ENCODE measurements at places on chromosomes 3 and 15.

GRCh38 chr15:93459396-93459795, 370.4 kb upstream of the RGMA start:
- no peak for DNase-seq

DNA sequence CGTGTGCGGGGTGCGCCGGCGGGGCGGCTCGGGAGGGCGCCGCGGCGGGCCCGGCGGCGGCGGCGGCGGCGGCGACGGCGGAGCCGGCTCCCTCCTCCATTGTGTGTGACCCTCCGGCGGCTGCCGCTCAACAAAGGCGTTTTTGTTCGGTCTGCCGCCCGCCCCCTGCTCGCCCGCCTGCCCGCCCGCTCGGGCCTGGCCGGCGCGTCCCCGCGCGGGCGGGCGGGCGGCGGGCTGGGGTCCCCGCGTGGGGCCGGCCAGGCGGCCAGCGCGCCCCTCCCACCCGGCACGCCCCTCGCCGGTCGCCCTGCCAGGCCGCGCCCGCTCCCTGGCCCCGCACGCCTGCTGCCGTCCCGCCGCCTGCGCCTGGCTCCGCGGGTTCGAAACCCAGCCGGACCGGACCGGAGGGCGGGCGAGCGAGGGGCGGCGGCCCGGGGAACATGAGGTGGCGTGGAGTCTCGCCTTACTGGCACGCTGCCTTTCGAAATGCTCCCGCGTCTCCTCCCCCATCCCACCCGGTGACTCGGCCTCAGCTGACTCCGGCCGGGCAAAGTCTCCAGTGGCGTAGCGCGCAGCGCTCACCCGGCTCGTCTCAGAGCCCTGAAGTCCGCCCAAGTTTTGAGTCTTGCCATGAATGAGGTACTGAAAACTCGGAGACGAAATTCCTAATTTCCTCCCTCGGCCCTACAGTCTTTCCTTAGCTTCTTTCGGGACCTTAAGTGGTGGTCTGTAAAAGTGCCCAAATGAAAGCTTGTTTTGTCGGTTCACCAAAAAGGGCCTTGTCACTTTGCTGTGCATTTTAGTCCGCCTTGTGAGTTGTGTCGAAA, 588 bp downstream of the MAPK6 start:
- DNase-seq = peak; percentile 67

DNA sequence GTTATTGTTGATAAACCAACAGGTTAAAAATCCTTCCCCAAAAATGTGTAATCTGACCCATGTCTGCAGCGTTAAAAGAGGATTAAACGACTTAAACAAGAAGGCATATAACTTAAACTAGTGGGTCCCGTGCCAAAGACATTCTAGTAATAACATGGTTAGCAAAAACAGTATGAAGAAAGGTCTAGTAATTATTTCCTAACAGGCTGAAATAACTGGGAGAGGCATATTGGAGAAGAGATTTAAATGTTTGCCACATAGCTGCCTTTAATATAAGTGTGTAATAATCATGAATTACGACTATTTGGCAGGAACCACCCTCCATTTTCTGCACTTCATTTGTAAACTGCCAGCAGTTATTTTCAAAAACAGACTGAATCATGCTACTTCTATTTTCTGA, 67.7 kb upstream of the CSPG5 start:
- no peak for DNase-seq

GRCh38 chr3:128360705-128361271, 105.9 kb downstream of the DNAJB8 start:
- no peak for DNase-seq

- DNase-seq = no peak
Measured at GRCh38 chr3:131807822-131808221, 227.0 kb downstream of the CPNE4 start.

- DNase-seq = no peak
Measured at GRCh38 chr15:38991126-38991525, 426.5 kb upstream of the RASGRP1 start.

DNA sequence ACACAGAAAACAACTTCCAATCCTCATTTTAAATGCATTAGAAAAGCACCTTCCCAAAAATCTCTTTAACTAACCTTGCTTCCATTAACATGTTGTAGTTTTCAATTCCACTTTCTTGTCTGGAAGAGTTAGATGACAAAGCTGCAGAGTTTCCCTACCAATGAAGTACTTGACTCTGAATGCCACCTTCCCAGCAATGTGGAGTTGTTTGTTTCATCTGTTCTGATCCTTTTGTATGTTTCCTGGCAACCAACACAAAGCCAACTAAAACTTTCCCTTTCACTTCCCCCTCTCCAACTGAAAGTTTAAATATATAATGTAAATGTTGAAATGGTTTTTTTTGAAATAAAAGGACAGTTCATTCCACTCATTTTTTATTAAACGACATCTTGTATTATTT, at the start of gene WDR49:
Gene WDR49, minus strand, starts transcription at position 183 of the 400 bp plus-strand sequence. CDS start 517 bp downstream, outside the sequence.
- DNase-seq = no peak

- no peak for DNase-seq
Measured at GRCh38 chr3:64687086-64687780, 567 bp downstream of the ADAMTS9 start.

GRCh38 chr15:59197454-59197853, 9.2 kb upstream of the LDHAL6B start:
- DNase-seq = no peak

DNA sequence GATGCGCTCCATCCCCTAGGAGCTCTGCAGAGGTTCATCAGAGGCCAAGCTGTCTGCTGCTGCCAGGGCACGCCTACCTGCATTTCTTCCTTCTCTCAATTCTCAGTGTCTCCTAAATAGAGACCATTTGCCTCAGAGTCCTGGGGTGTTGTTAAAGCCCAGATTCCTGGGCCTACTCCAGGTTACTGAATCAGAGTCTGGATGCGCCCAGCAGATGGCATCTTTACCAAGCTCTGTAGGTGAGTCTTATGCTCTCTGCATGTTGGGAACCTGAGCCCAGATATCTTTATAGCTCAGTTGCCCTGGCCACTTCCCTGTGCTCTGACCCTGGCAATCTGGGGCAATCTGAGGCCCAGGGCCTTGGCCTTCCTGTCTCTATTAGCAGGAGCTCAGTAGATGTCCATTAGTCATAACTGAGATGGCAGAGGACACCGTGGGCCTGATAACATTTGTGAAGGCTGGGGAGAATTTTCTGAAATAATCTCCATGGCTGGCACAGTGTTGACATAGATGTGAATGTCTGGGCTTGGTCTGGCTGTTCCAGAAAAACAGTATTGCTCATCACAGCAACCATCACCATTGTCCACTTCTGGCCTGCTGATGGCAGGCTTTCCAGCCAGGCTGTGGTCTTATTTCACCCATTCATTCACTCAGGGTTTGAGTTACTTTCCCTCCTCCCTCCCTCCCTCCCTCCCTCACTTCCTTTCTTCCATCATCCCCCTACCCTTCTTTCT, 13.3 kb upstream of the RBP1 start:
- DNase-seq = no peak

GRCh38 chr3:192655628-192656027, 71.7 kb downstream of the FGF12 start:
- no peak for DNase-seq

- no peak for DNase-seq
Measured at GRCh38 chr3:139759470-139759869, 81.7 kb upstream of the NMNAT3 start.

DNA sequence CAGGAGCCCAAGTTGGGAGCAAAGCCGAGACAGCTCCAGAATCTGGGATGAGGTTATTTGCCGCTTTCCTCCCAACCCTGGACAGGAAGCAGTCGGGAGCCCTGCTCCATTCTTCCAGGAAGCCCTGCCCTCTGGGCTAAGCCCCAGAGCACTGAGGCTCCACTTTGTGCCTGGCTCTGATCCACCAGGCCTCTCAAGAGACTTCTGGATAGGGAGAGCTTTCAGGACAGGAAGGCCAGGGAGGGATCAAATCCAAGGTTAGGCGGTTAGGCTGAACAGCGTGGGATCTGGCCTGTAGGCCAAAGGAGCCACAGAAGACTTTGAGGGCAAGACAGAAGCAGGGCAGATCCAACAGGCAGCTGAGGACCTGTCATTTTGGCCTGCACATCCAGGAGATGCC, 835 bp downstream of the STOML1 start:
- no peak for DNase-seq

- no peak for DNase-seq
Measured at GRCh38 chr3:187288855-187289605, 2.5 kb downstream of the MASP1 start.

GRCh38 chr3:32413845-32414521, 22.3 kb downstream of the CMTM7 start:
- no peak for DNase-seq

DNA sequence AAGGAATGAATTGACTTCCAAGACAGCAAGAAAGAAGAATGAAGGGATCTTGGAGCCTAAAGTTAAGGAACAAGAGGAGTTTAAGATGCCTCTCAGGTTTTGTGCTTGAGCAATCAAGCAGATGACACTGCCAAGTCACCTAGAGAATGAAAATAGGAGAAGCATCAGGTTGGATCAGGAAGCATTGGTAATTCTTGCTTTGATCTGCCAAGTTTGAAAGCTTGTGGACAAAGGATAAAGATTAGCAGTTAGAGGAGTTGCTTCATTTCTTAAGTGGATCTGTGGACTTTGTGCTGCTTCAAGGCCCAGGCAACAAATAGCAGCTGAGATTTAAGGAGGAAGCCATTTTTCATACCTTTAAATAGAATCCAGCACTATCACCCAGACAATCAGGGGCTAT, 35.6 kb downstream of the FRMD5 start:
- DNase-seq = no peak

GRCh38 chr3:42868841-42869240, 6.8 kb downstream of the CYP8B1 start:
- no peak for DNase-seq

DNA sequence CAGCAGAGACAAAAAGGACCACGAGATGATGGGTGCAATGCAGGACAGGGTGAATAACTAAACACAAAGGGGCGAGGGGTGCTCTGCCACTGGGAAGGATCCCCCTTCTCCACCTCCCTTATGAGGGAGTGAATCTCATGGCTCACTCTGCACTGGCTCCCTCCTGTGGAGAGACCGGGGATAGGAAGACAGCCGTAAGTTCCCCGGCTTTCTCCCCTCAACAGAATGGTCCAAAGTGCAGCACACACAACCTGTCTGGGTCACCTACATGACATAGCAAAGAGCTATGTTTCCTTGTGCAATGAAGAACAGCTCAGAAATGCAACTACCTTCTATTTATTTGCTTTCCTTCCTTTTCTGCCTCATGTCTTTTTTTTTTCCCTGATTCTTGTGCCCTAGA, 7.8 kb upstream of the ACSBG1 start:
- DNase-seq = no peak

GRCh38 chr3:160099834-160100233, 111.2 kb downstream of the IL12A start:
- no peak for DNase-seq

DNA sequence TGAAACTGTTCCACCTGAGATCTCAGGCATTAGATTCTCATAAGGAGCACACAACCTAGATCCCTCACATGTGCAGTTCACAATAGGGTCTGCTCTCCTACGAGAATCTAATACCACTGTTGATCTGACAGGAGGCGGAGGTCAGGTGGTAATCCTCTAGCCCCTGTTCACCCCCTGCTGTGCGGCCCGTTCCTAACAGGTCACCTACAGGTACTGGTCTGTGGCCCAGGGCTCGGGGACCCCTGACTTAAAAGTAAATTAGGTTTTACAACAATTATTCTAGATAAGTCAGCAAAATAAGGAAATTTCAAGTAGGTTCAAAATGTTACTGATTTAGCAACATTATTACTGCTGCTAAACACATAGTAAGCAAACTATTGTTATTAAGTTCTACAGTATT, 58.2 kb downstream of the CFAP20DC start:
- DNase-seq = no peak

Data from activated T-helper 2 cell treated with anti-CD3 and anti-CD28 coated beads, Interferon-gamma antibody, Interleukin-2, Interleukin-4, amounts not matched to agents 10 μg/mL and 5 μg/mL and 100 μg/mL, durations not matched to agents 14 hours and 24 hours and 36 hours (primary cell).